GM20000 (cell line): ENCODE measurements at places on chromosomes 7 and 10.

DNA sequence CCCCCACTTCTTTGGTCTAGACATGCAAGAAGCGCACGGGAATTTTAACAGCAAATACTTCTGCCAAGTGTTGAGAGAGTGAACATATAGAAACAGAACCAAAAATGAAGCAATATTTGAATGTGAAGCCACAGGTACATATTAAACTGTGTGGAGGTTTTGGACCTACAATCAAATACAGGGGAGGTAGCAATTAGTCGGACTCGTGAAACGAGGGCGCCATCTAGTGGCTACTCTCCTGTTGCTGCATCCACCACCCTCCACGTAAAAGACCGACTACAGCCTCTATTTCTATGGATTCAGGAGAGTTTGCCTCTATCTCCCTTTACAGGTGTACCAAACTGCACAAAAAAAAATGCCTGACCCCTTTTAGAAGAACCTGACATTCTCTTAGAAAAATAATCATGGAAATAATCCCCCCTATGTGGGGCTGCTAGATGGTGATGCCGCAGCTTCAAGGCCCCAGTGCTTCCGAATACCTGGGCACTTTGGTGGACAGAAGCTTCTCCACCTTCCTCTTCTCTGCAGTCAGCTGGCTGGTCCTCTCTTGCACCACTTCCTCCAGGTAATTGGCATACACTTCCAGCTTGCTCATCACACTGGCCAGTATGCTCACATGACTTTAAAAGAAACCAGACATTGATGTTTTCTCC is 31.7 kb downstream of the TECTB start:
- peak; percentile 68 for DNase-seq

DNA sequence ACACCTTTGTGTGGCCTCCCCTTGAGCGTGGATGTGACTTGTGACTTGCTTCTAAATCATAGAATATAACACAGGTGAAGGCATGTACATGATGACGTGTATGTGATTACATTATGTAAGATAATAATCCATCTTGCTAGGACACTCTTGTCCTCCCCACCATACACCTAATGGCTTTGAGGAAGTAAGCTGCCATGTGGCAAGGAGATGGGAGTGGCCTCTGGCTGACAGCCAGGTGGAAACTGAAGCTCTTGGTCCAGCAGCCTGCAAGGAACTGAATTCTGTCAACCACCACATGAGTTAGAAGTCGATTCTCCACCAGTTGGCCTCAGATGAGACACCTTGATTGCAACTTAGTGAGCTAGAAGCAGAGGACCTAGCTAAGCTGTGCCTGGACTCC is 67.4 kb upstream of the ELN start:
- DNase-seq: no peak

GRCh38 chr10:116120688-116121455 is 152.1 kb downstream of the GFRA1 start:
- no peak for DNase-seq

GRCh38 chr10:60123668-60124067 is 217.3 kb upstream of the CCDC6 start:
- DNase-seq: no peak

DNA sequence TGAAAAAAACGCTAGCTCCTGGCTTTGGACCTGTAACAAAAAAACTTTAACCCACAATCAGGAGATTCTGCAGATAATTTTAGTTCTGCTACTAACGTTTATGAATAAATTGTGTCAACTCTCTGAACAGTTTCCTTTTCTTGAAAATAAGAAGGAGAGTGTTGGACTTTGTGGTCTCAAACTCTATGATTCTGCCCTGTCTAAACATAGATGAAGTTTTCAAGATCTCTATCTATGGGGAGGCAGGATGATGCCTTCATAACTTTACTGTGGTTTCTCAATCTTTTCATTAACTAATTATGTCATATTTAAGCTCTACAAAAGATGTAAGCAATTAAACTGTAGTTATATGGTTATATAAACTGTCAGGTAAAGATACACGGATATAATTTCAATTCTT is 162.0 kb downstream of the REEP3 start:
- no peak for DNase-seq

GRCh38 chr10:108775911-108776475 is 1147.3 kb downstream of the XPNPEP1 start:
- DNase-seq: no peak

GRCh38 chr7:4951903-4952636 is 6.9 kb downstream of the MMD2 start:
- peak; percentile 87 for DNase-seq

DNA sequence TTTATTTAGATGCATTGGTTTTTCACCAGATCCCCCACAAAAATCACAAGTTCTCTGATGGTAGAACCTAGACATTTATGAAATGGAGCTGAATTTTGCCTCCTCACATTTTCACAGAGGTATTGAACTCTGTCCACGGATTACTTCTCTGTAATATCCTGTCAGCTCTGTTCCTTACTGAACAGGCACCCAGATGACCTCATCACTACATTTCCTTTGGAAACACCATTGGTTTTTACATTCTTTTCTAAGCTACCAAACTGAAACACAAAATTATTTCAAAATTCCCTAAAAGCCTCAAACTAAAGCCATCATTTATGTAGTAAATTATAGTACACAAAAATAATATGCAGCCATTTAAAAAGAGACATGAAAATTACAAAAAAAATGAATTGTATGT is 98.3 kb upstream of the KCNIP2 start:
- DNase-seq: no peak

DNA sequence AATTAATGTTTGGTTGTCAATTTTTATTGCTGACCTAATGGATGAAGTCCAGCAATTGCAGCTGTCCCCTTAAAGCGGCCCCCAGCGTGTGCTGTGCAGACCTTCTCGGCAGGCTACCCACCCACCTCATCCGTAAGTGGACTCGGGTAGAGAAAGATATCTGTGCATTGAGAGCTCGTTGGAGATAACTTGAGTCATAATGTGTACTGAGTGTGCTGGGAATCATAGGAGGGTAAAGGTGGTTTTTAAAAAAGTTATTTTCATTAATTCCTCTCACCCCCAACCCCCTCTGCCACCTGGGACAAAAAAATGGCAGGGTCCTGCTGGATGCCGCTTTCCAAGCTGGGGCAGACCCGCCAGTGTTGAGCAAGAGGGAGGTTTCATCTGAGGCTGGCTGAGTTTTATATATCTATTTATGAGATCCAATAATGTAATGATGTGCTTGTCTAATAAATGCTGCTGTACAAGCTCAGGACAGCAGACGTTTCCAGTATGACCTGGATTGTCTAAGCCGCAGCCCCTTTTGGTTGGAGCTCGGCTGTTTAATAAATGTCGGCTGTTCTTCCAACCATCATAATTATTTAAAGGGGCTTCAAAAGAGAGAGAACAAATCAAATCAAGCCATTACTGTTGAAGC is 119.1 kb downstream of the NKX6-2 start:
- DNase-seq: no peak

GRCh38 chr7:15867441-15867840 is 181.0 kb upstream of the MEOX2 start:
- no peak for DNase-seq

GRCh38 chr10:29112827-29113615 is 175.8 kb upstream of the LYZL1 start:
- DNase-seq: no peak

DNA sequence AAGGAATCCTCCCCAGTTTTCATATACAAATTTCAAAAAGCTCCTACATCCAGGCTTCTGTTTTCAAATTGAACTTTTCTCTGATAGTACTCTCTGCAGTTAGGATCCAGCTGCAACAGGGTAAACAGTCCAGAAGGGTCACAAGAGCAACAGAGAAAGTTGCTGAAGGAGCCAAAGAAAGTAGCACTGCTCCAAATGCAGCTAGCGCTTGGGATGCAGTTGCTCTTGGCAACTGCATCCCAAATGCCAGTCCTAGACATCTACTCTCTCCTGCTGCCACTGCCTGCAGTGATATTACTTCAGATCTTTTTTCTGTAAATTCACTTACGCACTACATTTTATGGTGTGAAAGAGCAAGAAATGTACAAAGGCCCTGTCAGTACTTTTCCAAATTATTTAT is 14.6 kb downstream of the GPR37 start:
- no peak for DNase-seq

DNA sequence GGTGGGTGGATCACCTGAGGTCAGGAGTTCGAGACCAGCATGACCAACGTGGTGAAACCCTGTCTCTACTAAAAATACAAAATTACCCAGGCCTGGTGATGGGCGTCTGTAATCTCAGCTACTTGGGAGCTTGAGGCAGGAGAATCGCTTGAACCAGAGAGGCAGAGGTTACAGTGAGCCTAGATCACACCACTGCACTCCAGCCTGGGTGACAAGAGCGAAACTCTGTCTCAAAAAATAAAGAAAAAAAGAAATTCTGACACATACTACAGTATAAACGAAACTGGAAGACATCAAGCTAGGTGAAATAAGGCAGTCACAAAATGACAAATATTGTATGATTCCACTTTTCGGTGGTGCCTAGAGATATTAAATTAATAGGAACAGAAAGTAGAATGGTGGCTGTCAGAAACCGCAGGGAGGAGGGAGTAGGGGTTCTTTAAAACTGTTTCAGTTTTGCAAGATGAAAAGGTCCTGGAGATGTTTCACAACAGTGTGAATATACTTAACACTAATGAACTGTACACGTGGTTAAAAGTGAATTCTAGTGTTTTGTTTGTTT is 23.2 kb downstream of the PILRA start:
- DNase-seq: peak; percentile 64

- no peak for DNase-seq
Measured at GRCh38 chr10:97651773-97652172, 11.3 kb downstream of the PI4K2A start.

DNA sequence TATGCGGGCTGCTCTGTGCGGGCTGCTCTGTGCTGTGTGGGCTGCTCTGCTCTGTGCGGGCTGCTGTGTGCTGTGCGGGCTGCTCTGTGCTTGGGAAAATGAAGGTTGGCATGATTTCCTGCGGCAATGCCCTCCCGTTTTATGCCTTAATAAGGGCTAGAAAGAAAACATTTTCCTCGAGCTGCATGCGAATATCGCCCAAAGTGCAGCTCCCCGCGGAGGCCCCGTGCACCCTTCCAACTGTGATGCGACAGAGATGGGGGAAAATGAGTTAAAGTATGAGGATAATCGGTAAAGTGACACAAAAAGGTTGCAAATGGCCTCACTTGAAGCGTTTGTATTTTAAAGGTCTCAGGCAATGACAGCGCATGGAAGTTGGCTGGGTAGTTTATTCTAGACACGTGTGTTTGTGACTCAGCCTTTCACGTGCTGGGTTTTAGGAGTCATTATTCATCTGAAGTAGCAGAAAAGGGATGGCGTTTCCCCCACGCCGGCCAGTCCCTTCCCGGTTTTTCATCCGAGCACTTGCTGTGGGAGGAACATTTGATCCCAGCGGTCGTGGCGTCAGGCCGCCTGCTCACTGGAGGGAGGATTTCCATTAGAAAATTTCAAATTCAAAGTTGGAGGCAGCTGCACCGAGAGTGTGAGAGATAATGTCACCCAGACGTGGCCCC is 220.7 kb downstream of the ADARB2 start:
- no peak for DNase-seq
